ENCODE measurements at places on chromosomes 4 and X.

DNA sequence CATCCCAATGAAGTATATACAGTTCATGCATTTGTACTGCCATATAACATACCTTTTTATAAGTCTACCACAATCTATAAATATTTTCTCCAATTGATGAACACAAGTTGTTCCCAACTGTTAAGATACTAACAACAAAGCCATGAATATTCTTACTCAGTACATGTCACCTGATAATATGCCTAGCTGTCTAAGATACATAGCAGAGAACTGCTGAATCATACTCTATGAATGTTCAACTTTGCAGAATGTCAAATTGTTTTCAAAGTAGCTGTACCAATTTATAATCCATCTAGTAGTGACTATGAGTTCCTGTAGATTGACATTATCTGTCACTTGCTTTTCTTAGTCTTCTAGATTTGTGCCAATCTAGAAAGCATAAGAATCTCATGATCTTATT lies 84.9 kb downstream of the RAB28 start:
- DNase-seq, result no peak

DNA sequence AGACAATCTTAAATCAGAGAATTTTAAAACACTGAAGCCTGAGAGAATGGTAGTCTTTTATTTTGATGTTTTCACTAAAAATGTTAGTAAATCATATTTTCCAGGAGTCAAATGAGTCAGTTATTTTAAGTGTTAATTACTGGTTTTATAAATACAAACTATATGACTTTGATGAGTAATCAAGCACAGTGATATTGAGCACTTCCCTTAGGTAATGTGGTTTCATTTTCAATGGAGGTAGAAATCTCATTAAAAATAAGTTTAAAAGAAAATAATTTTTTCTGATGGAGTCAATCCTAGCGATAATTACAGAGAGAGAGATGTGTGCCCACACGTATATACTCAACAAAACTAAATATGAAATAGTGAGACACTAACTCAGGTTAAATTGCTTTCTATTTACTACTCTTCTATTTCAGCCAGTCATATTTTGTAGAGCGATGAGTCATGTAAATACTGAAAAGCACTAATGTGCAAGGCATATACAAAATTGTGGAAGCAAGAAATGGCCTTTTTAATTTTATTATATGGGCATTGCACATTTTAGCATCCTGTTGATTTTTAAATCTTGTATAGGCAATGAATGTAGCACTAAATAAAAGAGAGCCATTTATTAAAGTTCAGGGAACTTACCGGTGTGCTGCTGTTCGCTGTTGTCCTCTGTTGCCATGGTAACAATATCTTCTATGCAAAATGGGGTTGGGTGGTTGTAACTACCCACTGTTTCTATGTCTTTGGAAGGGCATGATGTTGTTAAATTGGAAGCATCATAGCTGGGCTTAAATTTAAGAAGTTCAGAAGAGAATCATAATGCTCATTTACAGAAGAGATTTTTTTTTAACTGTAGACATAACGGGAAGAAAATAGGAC lies 513.7 kb downstream of the TLL1 start:
- no peak for DNase-seq

- no peak for DNase-seq
These were observed 37.9 kb upstream of the NAP1L5 start for GRCh38 chr4:88735564-88735963.

DNA sequence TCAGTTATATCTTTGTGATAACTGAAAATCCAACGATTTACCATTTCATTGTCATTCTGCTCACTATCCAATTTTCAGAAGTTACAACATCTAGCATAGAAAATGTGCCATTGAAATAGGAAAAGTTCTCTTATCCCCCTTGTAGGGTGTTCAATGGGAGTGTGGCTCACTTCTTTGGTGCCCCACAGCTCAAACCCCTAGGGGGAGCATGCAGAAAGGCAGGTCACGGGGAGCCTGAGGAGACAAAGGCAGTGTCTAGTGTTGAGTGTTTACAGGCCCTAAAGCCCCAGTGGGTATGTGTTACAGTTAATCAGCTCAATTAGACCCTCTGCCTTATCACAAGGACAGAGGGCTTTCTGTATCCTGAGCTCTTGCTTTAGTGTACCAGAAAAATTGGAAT lies 243.4 kb upstream of the GRID2 start:
- DNase-seq, result no peak

DNA sequence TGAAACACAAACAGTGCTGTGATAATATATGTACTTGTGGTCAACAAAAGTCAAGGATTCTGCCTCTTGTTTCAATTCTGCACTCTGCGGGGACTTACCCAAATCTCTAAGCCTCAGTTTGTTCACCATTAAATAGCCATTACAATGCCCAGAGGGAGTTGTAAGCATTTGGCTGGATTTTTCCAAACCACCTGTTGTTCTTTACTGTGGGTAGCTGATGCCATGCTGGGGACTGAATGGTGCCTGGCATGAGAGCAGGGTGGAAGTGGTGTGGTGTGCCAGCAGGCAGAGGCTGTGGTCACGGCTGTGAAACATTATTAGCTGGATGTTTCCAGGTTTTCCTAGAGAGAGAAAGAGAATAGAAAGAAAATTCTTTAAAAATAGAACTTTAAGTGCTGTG lies 60.7 kb upstream of the PAK3 start:
- no peak for DNase-seq

GRCh38 chr4:55920571-55920970 lies 28.2 kb upstream of the CEP135 start:
- DNase-seq, result no peak

GRCh38 chrX:103274284-103274683 lies 2.3 kb downstream of the TCEAL5 start:
- no peak for DNase-seq

DNA sequence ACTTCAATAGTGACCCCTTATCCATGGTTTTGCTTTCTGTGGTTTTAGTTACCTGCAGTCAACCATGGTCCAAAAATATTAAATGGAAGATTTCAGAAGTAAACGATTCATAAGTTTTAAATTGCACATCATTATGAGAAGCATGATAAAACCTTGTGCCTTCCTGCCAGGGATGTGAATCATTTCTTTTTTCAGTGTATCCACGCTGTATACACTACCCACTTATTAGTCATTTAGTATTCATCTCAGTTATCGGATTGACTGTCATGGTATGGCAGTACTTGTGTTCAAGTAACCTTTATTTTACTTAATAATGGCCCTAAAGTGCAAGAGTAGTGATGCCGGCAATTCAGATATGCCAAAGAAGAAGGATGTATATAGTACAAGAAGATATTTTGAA lies 37.7 kb upstream of the TASL start:
- no peak for DNase-seq

DNA sequence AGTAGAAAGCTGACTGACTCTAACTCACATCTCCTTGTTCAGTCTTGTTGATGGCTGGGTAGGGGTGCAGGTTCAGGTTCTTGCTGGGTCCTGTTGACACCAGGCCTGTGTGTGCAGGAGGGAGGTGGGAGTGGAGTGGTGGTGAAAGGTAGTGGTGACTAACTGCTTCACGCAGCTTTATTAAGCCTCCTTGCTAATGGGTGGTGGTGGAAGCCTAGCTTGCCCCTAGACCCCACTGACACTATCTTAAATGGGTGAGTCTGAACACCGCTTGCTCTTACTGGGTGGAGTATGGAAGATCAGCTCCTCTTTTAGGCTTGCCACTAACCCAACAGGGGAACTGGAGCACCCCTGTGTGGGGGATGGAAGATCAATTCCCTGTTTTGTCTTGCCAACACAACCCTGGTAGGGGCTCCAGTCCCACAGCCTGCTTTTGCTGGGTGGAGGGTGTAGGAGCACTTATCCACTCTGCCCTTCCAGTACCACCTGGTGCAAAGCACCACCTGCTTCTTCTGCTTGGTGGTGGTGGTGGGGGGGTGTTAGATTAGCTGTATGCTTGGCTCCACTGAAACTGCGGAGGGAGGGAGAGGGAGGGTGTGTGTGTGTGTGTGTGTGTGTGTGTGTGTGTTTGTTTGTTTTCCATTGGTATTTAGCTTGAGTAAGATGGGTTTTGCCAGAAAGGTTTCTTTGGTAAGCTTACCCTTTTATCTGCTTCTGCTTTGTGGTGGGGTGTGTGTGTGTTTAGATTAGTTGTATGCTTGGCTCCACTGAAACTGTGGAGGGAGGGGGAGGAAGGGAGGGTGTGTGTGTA lies 25.6 kb downstream of the KDM6A start:
- DNase-seq, result peak; percentile 8

DNA sequence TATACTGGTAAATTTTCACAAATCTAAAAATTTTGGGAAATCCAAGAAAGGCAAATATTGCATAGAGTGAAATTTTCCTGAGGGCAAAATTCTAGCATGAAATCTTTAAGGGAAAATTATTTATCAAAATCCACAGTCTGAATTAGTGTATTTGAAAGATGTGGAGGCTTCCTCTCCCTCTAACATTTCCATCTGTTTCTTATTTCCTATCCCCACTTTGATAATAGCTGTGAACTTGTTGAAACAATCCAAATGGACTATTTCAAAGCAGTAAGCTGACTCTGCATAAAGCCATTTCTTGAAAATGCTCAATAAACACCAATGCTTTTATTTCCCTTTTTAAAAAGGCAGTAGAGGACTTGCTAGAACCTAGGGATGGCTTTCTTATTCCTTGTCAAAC lies 107.3 kb upstream of the PABPC4L start:
- no peak for DNase-seq

DNA sequence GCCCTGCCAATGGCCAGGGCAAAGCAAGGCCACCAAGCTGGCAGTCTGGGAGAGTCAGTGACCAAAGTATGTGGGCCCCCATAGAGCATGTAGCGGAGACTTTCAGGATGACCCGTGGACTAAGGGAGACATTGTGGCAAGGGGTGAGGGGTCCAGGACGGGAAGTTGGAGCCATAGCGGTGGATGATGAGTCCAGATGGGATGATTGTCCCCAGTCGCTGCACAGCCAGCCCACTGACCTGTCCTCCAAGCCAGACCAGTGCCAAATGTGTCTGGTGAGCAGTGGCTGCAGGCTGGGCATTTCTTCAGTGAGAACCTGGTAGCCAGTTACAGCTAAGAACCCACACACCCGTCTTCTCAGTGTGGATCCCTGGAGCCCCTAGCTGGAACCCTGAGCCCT lies 34.3 kb downstream of the ZNF185 start:
- no peak for DNase-seq

DNA sequence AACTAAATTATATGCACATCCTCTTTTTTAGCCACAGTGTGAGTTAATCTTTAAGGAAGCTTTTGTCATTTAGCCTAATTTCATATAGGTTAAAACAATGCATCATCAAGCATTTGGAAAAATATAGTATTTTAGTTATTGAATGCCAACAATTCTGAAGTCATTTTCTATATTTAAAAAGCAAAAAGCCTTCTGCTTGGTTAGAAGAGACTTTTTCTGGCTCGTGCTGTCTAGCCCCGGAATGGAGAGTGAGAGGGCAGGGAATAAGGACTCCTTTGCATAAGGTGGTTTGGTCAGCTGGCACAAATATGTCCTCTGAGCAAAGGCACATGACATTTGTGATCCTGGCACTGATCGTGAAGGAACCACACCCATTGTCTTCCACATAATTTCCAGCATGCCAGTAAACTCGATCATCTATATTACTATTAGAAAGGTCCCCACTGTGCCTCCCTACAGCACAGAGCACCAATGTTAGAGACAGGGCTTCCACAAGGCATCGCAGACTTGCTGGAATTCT lies 393.7 kb upstream of the INTU start:
- DNase-seq, result no peak

- no peak for DNase-seq
These were observed 13.6 kb upstream of the SEPTIN6 start for GRCh38 chrX:119706616-119707015.

DNA sequence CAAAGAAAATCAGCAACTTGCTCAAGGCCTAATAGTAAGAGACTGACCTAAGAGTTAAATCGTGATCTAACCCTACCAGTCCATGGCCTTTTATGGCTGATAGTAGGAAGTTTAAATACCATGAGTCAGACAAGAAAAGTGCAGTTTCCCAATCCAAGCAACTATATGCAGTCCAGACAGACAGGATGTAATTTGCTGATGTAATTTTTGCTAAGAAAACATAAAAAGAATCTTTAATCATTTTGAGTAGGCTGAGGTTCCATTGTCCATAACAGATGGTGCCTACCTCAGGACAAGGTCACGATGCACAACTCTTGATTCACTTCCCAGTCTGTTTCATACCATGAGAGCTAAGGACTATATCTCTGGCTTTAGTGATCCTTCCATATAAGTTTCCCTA lies 317.5 kb upstream of the GRIA3 start:
- no peak for DNase-seq

GRCh38 chrX:19689170-19689779 lies 174.0 kb upstream of the MAP3K15 start:
- DNase-seq, result no peak

GRCh38 chr4:61773655-61774245 lies 573.6 kb downstream of the ADGRL3 start:
- DNase-seq, result no peak

GRCh38 chrX:17120816-17121215 lies 174.4 kb downstream of the REPS2 start:
- no peak for DNase-seq

- DNase-seq, result no peak
These were observed 271.3 kb upstream of the HAND2 start for GRCh38 chr4:173801361-173801760.

- DNase-seq, result no peak
These were observed 12.2 kb downstream of the XPNPEP2 start for GRCh38 chrX:129750971-129751370.

DNA sequence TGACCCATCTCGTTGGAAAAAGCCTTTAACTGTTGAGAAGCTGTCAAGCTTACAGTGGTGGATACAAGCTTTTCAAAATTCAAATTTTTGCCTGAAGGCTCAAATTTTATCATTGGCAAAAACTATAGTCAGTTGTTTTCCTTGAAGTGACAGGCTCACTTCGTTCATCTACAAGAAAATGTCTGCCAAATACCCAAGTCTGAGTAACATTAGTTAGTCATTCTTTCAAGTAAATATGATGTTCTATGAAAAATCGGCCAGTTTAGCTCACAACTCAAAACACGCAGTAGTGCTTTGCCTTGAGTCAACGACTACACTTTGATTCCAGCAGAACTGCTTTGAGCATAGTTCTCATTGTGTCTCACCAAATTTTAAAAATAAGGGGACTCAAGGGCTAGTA lies 170.3 kb upstream of the MAMLD1 start:
- no peak for DNase-seq

- no peak for DNase-seq
These were observed 99.5 kb upstream of the CTSO start for GRCh38 chr4:156053174-156053573.

DNA sequence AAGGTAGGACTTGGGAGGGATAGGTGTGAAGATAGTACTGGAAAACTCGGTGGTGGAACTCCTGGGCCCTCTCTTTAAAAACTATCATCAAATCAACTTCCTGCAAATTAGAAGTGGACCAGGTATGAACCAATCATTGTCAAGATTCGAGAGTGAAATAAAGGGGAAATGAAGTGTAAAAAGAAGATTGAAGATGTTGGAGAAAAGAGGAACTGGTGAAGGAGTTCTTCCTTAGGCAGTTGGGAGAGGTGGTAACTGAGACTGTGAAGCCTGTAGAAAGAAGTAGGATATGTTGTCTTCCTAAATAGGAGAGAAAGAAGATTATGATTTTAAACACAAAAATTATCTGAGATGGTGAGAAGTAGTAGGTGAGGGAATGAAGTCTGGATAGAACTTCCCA lies 212.2 kb downstream of the PPP1R2C start:
- DNase-seq, result no peak

- DNase-seq, result no peak
These were observed 18.0 kb downstream of the IRF2 start for GRCh38 chr4:184456337-184456736.
